Daoy (cell line): ENCODE measurements at places on chromosomes 5 and 9. TPM values are rescaled to one million over a fixed set of nuclear protein-coding genes. Genes with fewer than 3 reads are reported as not detected.
A peak's percentile ranks its signal among the peaks of the same experiment; 100 is the strongest.

TAF11L5 gene
- not detected in 2 replicates for total RNA-seq

- DNase-seq = no peak
Observed at GRCh38 chr9:118984607-118985006, 384.6 kb downstream of the BRINP1 start.

- no peak for DNase-seq
Observed at GRCh38 chr9:133124907-133125275, 3.9 kb upstream of the RALGDS start.

DNA sequence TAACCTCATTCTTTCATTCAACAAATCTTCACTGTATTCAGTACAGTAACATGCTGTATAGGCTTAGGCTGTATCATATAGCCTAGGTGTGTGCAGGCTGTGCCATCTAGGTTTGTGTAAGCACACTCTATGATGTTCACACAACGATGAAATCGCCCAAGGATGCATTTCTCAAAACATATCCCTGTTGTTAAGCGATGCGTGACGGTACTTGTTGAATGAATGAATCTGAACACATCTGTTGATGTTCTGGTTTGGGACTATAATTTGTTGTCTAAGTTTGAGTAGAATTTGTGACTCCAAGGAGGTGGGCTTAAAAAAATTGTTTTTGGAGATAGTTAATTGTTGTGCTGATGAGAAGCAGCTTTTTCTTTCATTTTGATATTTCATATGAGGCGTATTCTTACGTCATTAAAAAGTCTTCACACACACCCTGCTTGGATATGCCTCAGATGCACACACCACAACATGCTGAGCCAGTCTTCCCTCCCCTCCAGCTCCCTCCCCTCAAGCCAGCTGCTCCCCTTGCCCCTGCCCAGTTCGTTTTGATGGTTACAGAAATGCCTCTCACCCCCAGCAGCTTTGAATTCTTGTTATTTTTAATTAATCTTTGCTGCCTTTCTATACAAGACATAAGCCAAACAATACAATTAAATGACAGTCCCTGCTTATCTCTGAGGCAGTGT, 5.5 kb upstream of the PSAT1 start:
- DNase-seq = no peak

DNA sequence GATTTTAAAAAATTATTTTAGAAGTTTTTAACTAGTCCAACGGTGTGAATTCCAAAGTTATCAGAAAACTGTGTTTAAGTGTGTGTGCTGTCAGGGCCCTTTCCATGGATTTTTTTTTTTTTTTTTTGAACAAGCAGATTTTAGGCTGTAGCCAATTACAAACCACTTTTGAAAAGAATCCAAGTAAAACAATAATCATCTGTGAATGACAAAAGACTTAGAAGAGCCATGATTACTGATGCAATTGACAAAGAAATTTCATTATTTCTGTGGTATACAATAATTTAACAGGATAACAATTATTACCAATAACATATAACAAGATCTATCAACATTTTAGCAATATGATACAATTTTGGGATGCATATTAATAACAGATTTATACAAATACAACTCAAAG, 16.2 kb upstream of the PAIP1 start:
- peak; percentile 3 for DNase-seq

GRCh38 chr9:16668734-16669295, 201.7 kb downstream of the BNC2 start:
- DNase-seq = no peak

GRCh38 chr5:180982008-180982741, 6.5 kb upstream of the BTNL3 start:
- no peak for DNase-seq

FAT2 gene
- total RNA-seq = 0.06 and 0.11 TPM in 2 replicates

DNA sequence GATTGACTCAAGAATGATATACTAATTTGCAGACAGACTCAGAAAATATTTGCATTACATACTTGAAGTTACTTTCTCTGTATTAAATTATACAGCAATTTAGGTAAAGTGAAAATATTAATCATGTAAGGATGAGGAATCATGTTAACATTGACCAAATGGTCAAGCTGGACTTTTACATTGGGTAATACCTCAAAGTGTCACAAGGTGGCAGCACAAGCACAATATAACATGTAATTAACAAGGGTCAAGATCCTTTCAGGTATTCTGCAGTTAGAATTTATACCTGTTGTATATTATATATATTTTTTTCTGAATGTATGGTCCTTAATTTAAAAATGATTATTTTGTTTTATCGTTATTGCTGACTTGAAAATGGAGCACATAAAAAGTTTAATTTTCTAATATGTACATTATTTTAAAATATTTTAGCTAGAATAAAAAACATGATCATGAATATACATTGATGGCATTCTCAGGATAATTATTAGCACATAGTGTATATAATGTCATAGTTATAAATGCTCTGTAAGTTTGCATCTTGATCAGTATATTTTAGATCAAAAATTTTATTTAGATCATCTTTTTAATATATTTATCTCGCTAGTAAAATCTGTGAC, 8.6 kb downstream of the HAPLN1 start:
- DNase-seq = peak; percentile 55

PDE6A gene
- not detected in 2 replicates for total RNA-seq

NR2F1 gene
- total RNA-seq = 7.3 and 10.0 TPM in 2 replicates

DNA sequence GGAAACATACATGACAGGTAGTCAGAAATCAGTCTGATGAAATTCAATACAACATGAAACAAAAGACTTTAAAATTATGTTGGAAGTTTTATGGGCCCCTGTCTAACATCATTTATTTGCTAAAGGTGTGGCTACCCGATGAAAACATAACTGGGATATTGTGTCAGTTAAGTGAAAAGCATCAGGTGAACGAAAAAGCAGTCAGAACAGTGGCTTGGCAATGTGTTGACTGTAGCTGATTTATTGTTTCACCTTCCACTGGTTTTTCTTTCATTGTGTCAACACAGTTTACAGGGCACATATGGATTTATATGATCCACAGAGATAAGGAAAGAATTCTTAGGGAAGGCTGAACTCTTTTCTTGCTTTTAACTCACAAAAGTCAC, 429.6 kb upstream of the ZNF608 start:
- DNase-seq = no peak

PHF24 gene
- total RNA-seq = 0.11 TPM in 1 of 2 replicates, not detected in the other

NR5A1 gene
- not detected in 2 replicates for total RNA-seq

- no peak for DNase-seq
Observed at GRCh38 chr9:98284754-98285153, 29.3 kb upstream of the TBC1D2 start.

DNA sequence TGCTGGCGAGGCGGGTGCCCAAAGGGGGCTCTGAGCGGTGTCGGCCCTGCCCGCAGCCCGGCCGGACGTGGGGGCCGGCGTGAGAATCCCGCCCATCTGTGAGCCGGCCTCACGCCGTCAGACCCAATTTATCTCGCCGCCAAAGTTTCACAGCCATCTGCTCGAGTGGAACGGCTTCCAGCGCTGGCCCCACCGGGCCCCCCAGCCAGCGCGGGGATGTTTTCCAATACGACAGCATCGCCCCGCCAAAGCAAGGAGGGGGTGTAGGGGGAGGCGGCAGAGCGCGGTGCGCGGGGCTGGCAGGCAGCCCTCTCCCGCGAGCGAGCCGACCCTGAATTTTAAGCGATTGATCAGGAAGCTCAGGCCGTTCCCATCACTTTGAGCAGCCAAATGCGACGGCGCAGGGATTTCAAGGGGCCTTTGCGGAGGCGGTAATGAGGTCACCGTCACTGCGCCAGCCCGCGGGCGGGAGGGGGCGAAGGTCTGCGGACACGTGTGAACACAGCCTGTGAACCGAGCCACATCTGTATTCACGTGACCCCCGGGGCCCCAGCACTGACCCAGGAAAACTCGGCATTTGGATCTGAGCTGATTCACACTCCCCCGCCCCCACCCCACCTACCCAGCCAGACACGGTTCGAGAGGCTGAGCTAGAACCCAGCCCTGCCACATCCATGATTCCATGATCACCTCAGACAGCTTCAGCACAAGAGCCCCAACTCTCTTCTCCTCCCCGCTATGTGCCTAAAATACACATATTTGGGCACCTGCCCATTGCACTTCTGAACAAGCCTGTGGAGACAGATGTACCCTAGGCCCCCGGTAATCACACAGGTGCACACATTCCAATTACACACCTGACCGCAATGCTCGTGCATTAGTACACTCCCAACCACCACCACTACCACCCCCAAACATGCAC, 47.8 kb upstream of the PSD2 start:
- peak; percentile 68 for DNase-seq

DNA sequence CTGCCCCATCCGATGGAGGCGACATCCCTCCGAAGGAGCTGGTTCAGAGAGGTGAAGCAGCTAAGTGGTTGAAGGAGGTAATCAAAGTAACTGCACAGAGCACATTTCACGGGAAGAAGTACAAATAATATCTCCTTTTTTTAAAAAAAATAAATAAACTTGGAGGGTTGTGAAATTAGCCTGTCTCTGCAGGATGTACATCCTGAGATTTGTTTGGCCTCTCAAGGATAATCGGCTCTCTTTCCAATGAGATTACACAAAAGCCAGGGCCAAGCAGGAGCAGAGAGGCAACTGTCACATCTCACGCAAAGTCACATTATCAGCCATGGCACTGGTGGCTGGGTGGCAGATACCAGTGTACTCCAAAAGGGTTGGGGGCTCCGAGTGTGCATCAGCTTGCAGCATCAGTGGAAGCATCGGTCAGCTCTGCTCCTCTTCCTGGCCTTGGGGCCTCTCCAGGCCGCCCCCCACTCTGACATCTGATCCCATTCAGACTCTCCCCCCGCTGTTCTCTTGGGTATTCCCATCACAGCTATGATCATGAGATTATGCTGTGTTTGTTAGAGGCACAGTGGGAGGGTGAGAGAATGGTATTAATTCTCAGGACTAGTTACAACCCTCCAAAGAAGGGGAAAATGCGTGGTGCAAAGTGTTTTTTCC, 109.9 kb downstream of the UGCG start:
- DNase-seq = no peak

TARS1 gene
- 308 and 395 TPM in 2 replicates for total RNA-seq

PCDHGA5 gene
- 0.23 and 0.39 TPM in 2 replicates for total RNA-seq

FOXD4 gene
- 0.91 TPM in 1 of 2 replicates, not detected in the other for total RNA-seq

HTR1A gene
- not detected in 2 replicates for total RNA-seq

- DNase-seq = peak; percentile 86
Observed at GRCh38 chr5:102754767-102755431, at the start of gene PAM. TSS of gene PAM (plus strand) at chr5:102755305. CDS start at chr5:102866196, 110,891 bp downstream.

- DNase-seq = no peak
Observed at GRCh38 chr5:90000351-90000750, 409.2 kb downstream of the CETN3 start.

- no peak for DNase-seq
Observed at GRCh38 chr5:1033178-1033577, 24.6 kb downstream of the NKD2 start.

DNA sequence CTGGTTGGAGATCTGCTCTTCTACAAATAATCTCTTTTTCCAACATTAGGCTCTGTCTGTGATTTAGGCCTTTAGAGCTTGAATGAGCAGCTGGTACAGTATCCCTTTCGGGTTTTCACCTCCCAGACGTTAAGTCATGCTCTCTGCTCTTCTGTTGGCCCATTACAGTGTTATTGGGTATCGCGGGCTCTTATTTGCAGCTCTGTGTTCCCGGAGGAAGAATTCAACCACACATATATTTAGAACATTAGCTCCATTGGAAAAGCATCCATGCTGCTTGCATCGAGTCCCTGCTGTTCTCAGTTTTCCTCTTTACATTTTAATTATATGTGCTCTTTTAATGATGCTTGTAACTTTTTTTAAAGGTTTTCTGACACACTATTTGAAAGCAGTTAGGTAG, 278.0 kb upstream of the ADCY2 start:
- DNase-seq = no peak

GRCh38 chr9:22030101-22030598, 21.0 kb upstream of the CDKN2B start:
- DNase-seq = no peak

GRCh38 chr9:115691693-115692092, 461.9 kb upstream of the PAPPA start:
- peak; percentile 86 for DNase-seq

GABRA6 gene
- total RNA-seq = not detected in 2 replicates

WDR38 gene
- 0.12 TPM in 1 of 2 replicates, not detected in the other for total RNA-seq

ECM2 gene
- 0.15 and 0.17 TPM in 2 replicates for total RNA-seq

NRG2 gene
- 0.17 and 0.48 TPM in 2 replicates for total RNA-seq

DNA sequence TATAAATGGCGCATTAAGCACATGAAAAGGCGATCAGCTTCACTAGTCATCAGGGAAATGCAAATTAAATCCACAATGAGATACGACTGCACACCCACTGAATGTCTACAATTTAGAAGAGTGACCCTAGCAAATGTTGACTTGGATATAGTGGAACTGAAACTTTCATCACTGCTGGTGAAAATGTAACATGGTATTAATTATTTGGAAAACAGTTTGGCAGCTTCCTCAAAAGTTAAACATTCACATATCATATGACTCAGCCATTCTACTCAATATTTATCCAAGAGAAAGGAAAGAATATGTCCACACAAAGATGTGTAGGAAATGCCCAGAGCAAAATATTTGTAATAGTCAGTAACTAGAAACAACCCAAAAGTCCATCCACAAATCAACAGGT, 146.5 kb downstream of the LPAR1 start:
- DNase-seq = no peak

FKTN gene
- 17.7 and 24.4 TPM in 2 replicates for total RNA-seq

DNA sequence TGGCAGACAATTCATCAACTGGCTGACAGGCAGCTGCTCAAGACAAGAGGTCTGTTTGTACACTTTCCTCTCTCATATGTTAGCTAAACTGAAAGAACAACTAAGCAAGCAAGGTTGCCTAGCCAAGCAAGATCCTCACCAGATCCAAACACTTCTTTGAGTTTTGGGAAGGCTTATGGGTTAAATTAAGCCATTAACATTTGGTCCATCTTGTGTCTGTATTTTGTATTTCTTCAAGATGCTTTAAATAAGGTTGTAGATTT, 170.4 kb upstream of the RAI14 start:
- no peak for DNase-seq

- DNase-seq = no peak
Observed at GRCh38 chr5:112634166-112634565, 103.5 kb upstream of the APC start.

LRRC70 gene
- 1.1 TPM in 1 of 2 replicates, not detected in the other for total RNA-seq

GRCh38 chr9:38337181-38337580, 55.3 kb upstream of the ALDH1B1 start:
- no peak for DNase-seq

DNA sequence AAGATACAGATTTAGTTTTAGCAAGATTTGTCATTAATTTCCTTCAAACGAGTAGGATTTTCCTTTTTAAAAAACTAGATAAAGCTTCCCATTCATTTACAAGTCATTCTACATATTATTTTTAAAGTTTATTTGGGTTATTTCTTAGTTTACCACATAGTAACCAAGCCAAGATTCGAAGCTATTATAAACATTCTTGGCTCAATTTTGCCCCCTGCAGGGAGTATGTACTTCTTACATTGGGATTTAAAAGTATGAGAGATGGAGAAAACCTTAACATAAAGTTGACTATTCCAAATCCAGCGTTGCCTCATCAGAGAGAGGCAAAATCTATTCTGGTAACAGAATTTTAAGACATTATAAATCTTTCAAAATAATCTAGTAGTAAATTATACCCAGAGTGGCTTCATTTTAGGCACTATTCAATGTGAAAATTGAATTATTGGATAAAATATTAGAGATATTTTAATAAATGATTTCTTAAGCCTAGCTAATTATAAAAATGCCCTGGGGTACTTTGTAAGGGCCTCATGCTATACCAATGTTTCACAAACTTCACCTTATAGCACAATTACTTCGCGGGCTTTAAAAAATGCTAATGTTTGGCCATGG, 39.1 kb downstream of the FBN2 start:
- DNase-seq = peak; percentile 61

- DNase-seq = peak; percentile 4
Observed at GRCh38 chr5:61702784-61703183, 370.7 kb downstream of the ZSWIM6 start.
